ENCODE measurements at places on chromosomes 2 and 18.

DNA sequence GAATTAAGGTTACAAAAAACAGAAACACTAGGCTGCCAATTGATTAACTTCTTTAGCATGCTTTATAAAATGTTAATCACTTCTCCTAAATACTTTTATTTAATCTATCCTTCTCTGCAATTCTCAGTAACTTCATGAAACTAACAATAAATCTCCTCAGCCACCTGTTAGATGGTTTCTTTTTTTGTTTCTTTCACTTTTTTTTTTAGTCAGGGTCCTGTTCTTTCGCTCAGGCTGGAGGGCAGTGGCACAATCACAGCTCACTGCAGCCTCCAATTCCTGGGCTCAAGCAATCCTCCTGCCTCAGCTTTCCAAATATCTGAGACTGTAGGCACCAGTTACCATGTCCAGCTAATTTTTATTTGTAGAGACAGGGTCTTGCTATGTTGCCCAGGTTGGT lies 213.4 kb upstream of the STK17B start:
- no peak for DNase-seq

DNA sequence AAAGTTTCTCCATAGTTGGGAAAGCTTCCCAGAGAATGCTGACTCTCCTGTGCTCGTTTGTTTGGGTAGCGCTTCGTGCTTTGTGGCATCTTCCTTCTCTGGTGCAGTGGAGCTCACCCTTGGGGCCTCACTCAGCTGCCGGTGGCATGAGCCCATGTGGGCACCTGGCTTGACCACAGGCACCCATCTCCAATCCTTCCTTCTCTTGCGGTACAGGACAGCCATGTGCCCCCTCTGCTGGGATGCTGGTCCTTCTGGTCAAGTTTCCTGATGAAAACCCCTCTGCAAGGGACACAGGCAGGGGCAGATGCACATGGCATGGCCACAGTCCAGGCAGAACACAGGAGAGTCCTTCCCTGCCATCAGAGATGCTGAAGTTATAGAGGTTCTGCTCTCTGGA lies 555.9 kb upstream of the HS6ST1 start:
- DNase-seq = no peak

GRCh38 chr2:24970483-24971285 lies 1.1 kb downstream of the DNAJC27 start:
- DNase-seq = no peak

DNA sequence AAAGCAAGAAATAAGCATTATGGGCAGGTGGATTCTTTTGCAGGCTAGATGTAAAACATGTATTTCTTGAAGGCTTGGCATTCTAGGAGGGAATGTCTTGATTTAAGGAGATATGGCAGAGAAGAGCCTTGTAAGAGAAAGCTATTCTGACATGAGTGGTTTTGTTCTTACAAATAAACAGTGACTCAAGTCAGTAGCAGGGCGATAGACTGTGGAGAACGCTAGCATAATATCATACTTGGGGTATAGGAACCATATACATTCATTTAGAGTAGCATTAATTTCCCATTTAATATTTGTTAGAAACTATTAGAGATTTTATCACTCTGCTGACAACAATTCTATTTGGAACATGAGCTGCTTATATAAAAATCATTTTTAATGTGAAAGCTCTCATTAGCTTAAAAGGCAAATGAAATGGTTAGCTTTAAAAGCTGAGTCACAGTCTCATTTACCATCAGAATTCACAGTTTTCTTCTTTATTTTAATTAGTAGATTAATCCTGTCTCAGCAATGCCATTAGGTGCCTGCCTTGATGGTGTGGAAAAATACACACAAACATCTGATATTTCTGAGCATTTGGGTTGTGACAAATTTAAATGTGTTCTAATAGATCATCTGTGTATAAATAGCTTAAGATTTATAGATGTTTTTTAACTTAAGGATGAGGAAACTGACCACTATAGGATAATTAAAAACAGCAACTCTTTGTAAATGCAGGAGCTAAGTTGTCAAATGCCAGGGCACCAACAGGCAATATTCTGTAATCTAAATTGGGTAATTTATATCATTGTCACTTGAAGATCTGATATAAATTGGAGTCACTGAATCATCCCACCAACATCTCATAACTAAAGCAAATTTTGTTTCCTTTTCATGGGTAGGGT lies 276.7 kb downstream of the PLCL1 start:
- no peak for DNase-seq

DNA sequence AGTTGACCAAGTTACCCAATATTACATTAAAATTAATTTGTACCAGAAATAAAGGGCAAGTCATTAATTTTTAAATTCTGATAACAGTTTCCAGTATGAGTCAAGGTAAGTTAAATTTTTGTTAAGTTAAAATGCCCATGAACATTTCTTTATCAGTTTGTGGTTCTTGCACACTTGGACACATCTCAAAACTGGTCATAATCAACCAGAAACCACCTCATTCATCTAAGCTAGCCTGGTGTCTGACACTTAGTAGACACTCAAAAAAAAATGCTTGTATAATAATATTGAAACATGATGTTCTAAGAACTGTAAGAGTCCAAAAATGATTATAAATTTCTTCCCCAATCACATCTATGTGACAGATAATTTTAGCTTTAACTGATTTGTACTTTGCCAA lies 62.4 kb downstream of the SATB2 start:
- no peak for DNase-seq

- DNase-seq = no peak
These were observed 148.5 kb upstream of the CBLN2 start for GRCh38 chr18:72692595-72692994.

- DNase-seq = no peak
These were observed 132.1 kb upstream of the DNMT3A start for GRCh38 chr2:25473758-25474340.

DNA sequence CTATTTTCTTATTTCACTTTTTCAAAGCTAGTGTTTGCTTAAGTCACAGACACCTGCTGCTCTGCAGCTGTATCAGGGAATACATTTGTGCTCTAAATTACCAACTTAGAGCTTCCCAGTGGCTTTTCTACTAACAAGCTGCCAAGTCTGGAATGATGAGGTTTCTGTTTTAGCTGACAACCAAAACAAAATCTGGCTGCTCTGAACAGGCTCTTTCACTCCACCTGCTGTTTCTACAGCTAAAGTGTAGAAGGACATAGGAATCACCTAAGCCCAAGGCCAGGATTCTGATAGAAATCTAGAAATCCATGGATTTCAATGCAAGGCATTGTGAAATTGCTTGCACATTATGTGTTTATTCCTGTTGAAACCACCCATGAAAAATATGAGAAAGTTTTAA lies 201.2 kb downstream of the SUCLG1 start:
- no peak for DNase-seq

GRCh38 chr2:225465827-225466226 lies 66.3 kb downstream of the NYAP2 start:
- DNase-seq = no peak

DNA sequence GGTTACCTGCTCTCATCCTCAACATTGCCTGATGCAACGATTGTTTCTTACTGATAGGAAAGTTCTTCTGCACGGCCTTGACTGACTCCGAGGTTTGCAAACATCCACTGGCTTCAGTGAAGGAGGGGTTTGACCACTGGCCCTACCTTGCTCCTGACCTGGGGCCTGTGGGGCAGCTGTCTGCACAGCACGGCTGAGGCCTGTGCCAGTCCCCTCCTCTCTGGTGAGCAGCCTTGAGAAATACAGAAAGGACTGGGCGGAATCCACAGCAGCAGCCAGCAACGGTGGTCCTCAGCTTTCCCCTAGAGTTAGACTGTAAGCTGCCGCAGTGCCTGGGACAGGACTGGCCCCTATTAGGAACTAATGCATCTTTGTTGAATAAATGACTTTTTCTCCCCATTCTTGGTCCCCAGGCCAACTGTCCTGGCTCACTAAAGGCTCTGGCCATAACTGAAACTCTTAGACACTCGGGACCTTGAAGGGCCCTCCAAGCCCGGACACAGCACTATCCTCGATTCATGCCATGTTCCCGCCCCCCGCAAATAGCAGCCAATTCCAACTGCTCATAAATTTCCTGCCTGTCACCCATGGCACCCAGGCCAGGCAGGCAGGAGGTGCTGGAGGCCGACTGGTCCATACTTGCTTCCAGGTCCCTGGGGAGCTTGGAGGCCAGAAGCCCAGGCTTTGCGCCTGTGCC lies 26.7 kb downstream of the ATOH8 start:
- no peak for DNase-seq

GRCh38 chr2:104853534-104854497 lies at the start of gene POU3F3:
POU3F3 (plus strand) TSS chr2:104854115; CDS start chr2:104855511, 1,396 bp downstream.
- no peak for DNase-seq

- DNase-seq = no peak
These were observed 95.9 kb downstream of the C1QL2 start for GRCh38 chr2:119062652-119063051.

DNA sequence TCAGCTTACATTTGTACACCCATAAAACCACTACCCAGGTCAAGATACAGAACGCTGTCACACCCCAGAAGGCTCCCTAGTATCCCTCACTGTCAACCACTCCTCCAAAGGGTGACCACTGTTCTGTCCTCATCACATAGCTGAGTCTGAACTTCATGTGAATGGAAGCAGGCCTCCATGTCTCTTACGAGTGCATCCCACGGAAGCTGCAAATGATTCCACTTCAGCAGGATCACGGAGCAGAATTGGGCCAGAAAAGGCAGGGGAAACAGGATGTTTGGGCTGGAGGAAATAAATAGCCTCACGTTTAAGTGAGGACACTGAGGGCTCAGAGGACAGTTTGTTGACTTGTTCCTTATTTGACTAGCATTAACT lies 38.4 kb downstream of the LBH start:
- DNase-seq = no peak

DNA sequence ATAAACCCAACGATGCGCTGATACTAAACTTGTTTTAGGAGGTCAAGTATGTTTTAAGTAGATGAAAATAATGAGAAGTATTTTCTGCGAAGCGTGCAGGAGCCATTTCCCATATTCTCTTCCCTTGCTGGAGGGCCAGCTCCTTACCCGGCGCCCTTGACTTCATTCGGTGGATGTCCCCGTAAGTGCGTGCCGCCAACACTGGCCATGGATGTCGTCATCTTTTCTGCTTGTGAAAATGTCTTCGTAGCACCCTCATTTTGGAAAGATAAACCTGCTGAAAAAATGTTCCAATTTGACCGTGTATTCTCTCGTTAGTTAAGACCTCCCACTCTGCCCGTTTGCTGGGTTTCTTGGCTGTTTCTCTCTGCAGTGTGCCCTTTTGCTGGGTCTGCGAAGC lies 127.5 kb downstream of the RTP5 start:
- no peak for DNase-seq

GRCh38 chr2:150060341-150060740 lies 427.1 kb downstream of the RND3 start:
- DNase-seq = no peak

- DNase-seq = no peak
These were observed 73.5 kb upstream of the DYNAP start for GRCh38 chr18:54517521-54517920.

All from omental fat pad (tissue), 4 donors.